NCI-H1417 treated with DMSO at 0.1 percent for 48 hours (cell line): ENCODE measurements at places on chromosomes 12 and 14.

DNA sequence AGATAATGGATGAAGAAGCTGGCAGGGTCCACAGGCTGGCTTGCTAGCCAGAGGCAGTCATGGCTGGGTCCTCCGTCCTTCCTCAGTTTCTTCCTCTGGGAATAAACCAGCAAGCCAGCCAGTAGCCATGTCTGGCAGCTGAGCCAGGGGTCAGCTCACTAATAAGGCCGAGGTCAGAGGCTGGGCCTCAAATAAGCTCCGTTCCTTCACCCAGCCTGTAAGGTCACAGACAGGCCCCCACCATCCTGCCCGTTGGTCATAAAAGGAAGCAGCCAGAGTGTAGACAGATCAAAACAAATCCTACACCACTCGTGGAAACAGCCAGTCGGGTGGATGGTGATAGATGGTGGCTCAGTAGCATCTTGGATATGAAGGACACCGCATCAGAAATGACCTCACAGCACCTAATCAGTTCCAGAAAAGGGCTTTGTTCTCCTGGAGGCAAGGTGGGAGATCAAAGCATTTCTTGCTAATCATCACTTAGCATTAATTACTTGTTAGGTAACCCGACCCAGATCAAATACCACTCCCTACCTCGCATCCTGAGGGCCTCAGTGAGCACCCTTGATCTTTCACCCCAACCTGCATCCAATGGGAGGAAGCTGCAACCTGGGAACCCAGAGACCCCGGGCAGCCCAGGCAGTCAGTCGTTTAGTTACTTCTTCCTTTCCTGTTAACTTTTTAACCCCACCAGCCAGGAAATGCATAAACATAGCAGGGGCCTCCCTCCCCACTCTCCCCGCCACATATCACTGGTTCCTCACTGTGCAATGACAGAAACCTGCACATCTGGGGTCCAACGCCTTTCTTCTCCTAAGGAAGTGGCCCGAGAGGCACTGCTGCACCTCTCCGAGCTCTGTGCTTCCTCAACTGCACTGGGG lies 90.2 kb downstream of the KDM2B start:
- DNase-seq = no peak

DNA sequence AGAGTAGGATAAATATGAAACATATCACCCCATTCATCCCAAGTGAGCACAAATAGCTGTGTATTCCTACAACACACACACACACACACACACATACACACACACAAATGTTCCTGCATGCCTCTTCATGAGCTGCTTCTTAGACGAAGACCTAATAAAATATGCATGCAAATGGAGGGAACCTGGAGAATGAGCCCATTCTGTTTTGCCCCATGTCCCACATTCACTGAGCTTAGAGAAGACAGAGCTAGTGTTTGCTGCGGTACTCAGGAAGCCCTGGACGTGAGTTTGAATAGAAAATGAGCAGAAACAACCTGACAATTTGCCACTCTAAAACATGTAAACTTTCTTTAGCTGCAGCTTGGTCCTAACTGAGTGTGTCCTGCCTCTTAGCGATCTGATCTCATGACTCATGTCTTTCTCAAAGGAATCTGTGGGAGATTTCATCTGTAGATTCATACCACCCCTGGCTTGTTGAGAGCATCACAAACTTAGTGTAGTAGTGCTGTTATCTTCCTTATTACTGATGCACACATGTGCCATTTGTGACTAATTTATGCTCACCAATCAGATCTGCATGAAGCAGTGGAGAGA lies 86.8 kb downstream of the ITPR2 start:
- no peak for DNase-seq

- DNase-seq = no peak
Observed at GRCh38 chr12:34016361-34016760, 5.9 kb upstream of the ALG10 start.

- no peak for DNase-seq
Observed at GRCh38 chr12:50024805-50025186, 498 bp downstream of the RACGAP1 start.

DNA sequence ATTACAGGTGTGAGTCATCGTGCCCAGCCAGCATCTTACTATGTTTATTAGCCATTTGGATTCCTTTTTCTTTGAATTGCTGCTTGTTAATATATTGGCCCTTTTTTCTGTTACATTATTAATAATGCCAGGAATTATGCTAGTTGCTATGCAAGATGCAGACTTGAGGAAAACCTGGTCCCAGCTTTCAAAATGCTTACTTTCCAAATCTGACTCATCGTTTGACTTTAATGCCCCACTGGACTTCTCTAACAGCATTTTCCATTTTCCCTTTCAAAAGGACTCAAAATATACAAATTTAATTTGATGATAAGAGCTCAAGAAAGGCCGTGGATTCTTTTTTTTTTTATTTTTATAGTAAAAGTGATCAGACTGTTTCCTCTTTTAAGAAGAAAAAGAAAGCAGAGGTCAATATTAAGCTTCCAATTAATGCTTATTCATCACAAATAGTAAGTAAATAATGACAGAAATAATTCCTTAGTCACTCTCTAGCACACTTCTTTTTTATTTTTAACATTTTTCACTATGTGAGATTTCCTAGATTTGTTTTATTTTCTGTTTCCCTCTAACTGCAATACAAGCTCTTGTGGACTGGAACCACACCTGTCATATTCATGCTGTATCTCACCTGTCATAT lies 146.1 kb upstream of the FGD4 start:
- DNase-seq = no peak

GRCh38 chr14:26463136-26463535 lies 134.7 kb downstream of the NOVA1 start:
- no peak for DNase-seq

DNA sequence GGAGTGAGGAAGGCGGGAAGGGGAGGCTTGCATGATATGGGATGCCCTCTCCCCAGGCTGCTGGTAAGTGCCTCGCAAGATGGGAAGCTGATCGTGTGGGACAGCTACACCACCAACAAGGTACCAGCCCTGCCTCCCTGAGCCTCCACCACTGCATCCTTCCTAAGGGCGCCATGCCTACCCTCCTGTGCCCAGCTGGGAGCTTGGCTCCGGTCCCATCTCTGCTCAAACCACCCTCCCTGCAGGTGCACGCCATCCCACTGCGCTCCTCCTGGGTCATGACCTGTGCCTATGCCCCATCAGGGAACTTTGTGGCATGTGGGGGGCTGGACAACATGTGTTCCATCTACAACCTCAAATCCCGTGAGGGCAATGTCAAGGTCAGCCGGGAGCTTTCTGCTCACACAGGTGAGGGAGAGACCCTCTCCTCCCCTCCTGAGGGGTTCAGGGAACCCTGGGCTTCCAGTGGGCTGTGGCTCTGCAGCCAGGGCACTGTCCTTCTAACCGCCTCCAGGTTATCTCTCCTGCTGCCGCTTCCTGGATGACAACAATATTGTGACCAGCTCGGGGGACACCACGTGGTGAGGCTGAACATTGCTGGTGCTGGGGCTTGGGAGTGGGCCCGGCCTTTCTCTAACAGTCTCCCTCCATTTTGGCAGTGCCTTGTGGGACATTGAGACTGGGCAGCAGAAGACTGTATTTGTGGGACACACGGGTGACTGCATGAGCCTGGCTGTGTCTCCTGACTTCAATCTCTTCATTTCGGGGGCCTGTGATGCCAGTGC lies 2.6 kb downstream of the GNB3 start:
- DNase-seq = no peak

DNA sequence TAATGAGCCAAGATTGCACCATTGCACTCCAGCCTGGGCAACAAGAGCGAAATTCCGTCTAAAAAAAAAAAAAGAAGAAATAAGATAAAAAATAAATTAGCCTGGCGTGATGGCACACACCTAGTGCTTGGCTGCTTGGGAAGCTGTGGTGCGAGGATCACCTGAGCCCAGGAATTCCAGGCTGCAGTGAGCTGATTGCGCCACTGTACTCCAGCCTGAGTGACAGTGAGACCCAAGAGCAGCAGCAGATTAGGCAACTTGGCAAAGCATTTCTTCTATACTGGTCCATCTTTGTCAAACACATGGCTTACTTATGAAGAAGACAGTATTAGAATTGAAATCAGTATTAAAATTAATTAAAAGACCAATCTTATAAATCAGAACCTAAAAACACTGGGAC lies 6.3 kb downstream of the GON7 start:
- DNase-seq = no peak

DNA sequence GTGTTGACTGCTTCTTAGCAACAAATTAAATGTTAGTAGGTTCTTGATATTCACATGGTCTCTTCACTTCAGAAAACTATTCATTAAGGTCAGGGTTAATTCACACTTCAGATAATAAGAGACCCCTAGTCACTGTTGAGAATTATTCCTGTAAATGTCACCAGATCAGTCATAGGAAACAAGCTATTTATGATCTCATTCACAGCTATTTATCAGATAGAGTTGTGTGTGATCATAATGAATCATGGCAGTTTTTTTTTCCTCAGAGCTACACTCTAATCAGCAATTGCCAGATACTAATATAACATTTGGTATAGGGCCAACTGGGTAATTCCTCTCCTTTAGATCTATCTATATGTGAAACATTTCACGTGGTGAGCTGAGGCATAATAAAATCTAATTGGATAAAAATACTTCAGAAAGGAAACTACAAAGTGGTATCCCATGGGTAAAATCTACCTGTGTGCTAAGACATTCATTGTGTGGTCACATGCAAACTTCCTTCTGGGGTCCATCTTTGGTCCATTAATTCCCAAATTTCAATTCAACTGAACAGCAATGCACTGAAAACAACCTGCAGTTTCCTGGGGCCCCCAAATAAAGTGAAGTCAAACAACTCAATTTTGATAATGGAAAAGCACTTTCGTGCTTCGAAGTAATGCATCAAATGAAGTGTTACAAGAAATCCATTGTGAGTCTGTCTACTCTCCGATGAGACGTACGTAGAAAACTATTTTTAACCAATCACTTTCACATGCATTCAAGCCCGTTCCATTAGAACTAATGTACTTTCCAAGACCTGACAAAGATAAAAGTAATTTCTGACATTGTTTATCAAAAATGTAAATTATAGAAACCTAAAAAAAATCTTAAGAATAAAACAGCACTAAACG lies 197.0 kb downstream of the ACSS3 start:
- DNase-seq = peak; percentile 24

DNA sequence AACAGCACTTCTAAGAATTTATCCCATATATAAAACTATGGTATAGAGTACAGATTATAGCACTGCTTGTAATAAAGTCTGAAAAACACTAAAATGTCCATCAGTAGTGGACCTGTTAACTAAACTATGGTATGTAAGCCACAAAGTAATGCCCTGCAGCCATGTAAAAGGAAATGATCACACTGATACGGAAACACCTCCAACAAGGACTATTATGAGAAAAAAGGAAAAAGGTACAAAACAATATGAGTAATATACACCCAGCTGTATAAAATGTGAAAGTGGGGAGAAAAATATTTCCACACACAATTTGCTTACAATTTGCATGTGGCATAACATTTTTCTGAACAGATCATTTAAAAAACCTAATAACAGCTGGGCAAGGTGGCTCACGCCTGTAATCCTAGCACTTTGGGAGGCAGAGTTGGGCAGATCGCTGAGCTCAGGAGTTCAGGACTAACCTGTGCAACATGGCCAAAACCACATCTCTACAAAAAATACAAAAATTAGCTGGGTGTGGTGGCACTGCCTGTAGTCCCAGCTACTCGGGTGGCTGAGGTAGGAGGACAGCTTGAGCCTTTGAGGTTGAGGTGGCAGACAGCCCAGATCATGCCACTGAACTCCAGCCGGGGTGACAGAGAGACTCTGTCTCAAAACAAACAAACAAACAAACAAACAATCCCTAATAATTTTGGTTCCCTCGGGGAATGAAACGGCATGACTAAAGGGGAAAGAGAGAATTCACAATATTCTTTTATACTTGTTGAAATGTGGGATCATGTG lies 250.5 kb downstream of the MED13L start:
- no peak for DNase-seq

DNA sequence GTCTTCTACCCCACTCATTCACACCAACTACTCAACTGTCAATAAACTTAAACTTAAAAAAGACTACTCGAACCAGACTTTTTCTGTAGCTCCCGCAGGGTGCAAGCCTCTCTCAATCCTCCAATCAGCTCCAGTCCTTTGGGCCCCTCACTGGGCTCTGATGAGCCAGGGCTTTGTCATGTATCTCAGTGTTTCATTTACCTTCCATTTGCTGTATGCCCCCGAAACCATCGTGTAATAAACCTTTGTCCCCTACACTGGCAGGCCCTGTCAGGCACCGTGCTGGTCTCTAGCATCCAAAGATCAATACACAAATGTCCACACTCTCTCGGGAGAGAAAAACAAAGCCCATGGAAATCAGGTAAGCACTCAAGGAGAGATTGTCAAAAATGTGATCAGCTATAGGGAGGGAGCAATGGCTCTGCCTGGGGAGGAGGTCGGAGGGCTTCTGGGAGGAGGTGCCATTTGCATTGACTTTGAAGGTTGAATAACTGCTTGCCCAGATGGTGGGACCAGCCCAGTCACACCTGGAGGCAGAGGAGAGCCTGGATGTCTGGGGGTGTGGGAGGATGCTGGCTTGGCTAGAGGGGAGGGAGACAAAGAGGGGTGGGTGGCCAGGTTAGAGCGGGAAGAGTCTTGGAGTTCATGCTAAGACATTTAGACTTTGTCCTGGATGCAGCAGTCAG lies 42.1 kb upstream of the DICER1 start:
- no peak for DNase-seq
